ENCODE measurements at places on chromosomes 11 and 22.

GRCh38 chr11:61694602-61694939 lies 14.4 kb downstream of the DAGLA start:
- ATAC-seq, result no peak

- ATAC-seq, result no peak
Observed at GRCh38 chr11:29538339-29539036, 478.3 kb downstream of the KCNA4 start.

DNA sequence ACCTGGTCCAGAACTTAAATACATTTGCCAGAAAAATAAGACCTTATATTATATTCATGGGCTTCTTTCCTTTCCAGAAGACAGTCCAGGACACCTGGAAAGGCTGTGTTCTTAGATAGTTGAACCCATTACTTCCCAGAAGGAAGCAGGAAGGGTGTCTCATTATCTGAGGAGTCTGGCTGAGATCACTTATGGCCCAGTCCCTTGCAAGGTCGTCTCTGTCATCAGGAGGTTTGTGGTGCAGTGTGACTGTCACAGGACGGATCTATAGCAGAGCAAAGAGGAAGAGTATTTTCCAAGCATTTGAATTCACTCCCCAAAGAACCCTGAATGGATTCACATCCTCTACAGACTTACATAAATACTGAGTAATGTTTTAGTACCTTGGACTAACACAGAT lies 270.7 kb upstream of the MTNR1B start:
- ATAC-seq, result no peak

DNA sequence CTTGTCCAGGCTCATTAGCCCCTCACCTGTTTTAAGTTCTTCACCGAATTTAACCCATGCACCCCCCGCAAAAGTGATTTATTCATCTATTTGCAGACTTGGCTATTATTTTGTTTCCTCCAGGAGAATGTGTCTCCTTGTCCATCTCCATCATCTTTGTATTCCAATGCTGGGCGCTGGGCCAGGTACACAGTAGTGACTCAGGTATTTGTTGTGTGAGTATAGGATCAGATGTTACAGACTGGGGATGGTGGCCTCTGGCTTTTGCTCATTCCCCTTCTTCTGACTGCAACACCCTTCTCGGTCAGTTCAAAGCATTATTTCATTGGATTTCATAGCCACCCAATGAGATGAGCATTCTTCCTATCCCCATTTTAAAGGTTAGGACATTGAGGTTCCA lies 408.2 kb downstream of the MN1 start:
- ATAC-seq, result no peak

- no peak for ATAC-seq
Observed at GRCh38 chr11:117859488-117860112, 16.9 kb downstream of the FXYD6 start.

GRCh38 chr11:35404388-35404775 lies 15.0 kb downstream of the SLC1A2 start:
- peak; percentile 43 for ATAC-seq

DNA sequence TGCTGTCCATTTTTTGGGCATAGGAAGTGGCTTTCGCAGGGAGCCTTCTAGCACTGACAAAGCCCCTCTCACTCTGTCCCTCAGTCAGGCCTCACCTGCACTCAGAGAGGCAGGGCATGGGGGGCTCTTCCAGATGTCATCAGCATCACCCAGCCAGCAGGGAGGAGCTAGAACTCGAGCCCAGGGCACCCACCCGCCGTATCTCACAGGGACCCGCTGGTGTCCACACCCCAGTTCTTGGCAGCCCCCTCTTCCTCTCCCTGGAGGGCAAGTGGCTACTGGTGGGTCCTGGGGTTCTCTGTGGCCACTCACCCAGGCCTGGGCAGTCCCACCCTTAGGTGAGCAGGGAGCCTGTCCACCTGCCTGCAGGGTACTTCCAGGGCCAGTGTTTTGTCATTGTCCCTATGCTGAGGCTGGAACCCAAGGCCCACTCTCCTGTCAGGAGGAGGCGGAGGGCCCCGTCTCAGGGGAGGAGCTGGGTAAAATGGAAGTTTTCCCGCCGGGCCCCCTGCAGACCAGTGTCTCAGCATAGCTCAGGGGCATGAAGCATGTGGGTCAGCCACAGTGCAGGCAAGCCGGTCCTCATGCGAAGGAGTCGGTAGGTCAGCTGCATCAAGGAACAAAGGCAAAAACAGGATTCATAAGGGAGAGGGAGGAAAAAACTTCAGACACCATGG lies 21.8 kb downstream of the MYO7A start:
- ATAC-seq, result no peak

DNA sequence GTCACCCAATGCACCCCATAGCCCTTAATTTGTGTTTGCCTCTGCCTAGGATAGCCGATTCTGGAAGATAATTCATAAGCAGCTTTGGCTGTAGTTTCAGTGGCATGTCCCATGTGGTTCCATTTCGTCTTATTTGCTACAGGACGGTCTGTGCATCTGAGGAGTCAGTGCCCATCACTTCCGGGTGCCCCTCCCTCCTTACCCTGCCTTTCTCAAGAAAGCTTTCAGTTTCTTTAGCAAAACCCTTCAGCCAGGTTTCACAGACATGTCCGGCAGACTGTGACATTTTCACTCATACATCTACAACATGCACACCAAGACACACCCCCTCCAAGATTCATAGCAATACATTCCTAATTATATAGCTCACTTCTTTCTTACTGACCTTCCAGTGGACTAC lies 14.3 kb downstream of the TP53AIP1 start:
- no peak for ATAC-seq

DNA sequence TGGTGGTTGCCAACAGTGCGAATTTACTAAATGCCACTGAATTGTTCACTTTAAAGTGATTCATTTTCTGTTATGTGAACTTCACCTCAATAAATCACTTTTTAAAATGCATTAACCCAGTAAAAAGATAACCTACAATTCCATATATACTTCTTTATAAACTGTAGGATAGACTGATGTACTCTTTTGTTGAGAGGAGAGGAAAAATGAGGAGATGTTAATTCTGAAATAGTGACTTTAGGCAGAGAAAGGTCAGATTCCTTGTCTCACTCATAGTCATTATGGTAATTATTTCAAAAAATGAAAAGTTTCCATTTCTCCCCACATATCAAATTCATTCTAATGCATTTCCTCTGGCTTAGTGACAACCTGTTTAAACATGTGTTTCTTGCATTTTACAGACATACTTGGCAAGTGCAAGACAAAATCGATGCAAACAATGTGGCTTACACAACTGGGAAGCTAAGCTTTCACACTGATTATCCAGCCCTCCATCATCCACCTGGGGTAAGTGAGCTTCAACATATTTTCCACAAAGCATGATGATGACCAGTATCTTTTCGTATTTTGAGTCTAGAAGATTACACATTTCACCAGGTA lies 74.5 kb downstream of the BBOX1 start:
- ATAC-seq, result no peak

GRCh38 chr11:92322225-92322624 lies 97.6 kb downstream of the FAT3 start:
- ATAC-seq, result no peak

DNA sequence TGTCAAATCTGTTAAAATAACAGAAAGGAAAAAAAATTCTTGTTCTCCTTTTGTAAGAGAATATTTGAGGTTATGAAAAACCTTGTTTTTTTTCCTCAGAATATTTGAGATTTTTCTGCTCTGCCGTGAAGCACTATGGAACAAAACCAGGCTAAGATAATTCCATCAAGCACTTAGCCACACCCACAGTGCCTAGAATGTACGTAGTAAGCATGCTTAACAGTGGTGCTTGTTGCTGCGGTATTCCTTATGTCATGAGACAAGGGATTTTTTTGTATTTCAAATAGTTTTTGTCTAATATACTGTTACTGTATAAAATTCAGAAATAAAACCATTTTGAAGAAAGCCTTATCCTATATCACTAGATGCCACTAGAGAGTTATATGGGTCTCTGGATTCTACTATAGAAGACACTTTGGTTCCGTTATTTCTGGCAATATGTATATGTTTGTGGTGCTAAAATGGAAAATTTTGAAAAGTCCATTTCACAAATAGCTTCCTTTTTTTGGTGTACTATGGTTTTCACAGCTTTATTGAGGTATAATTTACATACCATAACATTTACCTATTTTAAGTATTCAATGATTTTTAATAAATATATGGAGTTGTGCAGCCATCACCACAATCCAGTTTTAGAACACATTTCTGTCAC lies 23.7 kb downstream of the PDHX start:
- no peak for ATAC-seq

DNA sequence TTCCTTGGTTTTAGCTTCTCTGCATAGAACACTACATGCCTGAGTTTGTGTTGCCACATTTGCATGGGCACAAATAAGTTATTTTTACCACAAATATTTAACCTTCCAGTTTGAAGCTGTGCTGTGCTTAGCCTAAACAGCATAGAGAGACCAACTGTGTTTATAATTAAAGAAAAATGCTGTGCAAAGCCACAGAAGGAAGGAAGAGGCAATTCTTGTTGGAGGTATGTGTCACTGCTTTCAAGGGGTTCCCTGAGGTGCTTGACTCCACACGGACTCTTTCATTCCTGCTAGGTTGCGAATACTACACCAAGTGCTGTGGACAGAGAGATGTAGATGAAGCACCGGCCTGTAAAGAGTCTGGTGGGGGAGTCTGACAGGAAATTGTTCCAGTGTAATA lies 47.6 kb upstream of the OLFML1 start:
- no peak for ATAC-seq

GRCh38 chr22:23530106-23530505 lies 50.0 kb downstream of the IGLL1 start:
- ATAC-seq, result no peak

GRCh38 chr22:30192427-30192826 lies 54.1 kb downstream of the LIF start:
- ATAC-seq, result no peak

GRCh38 chr11:2775626-2776350 lies 76.0 kb upstream of the KCNQ1OT1 start:
- no peak for ATAC-seq

DNA sequence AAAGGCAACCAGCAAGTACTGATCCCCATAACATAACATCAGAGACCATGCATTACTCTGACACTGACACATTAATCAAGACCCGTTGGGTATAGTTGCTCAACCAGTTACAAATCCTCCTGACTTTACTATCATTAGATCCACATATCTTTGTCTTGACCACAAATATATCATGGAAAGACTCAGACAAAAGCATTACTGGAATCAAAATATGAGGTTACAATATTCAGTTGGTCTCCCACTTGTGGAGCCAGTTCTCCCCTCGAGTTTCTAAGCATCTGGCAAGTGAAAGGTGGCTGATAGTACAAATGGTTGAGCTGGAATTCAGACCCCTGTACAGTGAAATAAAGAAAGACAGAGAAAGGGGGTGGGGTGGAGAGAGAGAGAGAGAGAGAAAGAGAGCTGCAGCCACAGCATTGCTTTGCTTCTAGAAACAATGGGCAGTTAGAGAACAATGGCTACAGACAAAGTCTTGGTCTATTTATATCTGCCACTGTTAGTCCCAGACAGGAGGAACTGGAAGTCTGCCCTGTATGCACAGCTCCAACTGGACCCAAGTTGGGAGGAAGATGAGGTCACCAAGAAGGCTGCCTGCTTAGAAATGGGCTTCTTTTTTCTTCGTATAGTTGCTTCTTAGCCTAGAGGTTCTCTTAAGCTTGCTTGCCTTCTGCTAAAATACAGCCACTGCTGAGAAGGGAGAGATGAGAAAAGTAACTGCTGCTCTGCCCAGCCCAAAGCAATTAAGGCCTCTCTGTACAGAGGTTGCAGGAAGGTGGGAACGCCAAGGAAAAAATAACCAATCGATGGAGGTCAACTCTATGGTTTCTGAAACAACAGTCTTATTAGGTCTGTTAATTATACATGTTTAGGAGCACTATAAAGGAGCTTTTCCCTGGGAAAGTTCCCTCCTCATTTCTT lies 85.5 kb downstream of the ETS1 start:
- ATAC-seq, result peak; percentile 22

GRCh38 chr22:28017859-28018258 lies 98.8 kb upstream of the PITPNB start:
- no peak for ATAC-seq

- ATAC-seq, result no peak
Observed at GRCh38 chr11:130785380-130786116, 130.7 kb downstream of the SNX19 start.

DNA sequence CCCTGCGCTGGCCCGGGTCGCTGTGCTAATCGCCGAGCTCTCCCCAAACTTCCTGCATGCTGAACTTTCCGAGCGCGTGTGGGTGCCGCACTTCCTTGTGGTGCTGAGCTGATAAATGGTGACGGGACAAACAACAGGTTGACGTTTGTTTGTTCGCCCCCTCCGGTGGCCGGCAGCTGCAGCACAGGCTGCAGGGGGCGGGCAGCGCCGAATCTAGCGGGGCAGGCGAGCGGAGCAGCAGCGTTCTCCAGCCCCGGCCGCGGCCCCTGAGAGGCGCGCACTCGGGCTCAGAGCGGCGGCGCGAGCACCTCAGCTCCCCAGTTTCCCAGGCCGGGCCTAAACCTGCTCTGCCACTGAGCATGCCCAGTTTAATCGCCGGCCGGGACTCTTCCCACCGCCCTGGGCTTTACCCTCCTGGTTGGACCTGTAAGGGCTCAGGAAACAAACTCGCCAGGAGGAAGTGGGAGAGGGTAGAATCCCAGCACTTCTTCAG lies at the start of gene PDGFD:
Gene PDGFD (minus strand): TSS at position 120 of the 493 bp plus-strand sequence.
- peak; percentile 59 for ATAC-seq

DNA sequence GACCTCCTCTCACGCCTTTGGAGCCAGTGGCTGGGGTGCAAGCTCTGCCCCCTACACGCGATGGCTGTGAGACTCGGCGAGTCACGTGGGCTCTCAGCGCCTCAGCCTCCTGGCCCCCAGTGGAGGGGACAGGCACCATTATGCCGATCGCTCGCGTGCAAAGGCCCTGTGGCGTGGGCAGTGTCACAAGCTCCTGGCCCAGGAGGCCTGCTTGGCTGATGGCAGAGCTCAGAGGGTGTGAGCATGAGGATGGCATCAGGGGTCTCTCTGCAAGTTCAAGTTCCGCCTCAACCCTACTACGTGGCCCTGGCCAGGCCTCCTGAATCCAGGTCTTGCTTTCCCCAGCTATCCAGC lies 90.8 kb upstream of the KCNQ1OT1 start:
- ATAC-seq, result no peak

DNA sequence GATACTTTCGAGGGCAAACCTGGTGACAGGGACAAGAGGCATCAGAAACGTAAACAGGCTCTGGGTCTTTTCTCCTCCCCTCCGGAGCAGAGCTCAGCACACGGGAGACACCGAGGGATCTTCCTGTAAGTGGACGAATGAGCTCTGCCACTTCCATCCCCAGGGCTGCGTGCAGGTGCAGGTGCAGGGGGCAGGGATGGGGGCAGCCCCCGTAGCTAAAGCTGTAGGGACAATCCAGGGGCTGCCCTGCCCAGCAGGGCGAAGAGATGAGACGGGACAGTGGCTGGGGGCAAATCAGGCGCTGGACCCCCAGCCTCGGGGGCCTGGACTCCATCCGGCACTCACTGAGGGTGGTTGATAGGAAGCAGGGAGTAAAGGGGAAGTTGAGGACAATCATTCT lies 505.4 kb downstream of the BRD1 start:
- ATAC-seq, result no peak

GRCh38 chr22:36870250-36870649 lies 9.4 kb downstream of the NCF4 start:
- peak; percentile 82 for ATAC-seq

- ATAC-seq, result no peak
Observed at GRCh38 chr11:71463331-71464211, 10.6 kb downstream of the NADSYN1 start.

- ATAC-seq, result no peak
Observed at GRCh38 chr11:96130061-96130620, 206.2 kb upstream of the MTMR2 start.

All from esophagus mucosa (tissue), 1 donor.